ENCODE measurements at places on chromosomes 1 and 21. TPM values are rescaled to one million over a fixed set of nuclear protein-coding genes. Genes with fewer than 3 reads are reported as not detected.
A peak's percentile ranks its signal among the peaks of the same experiment; 100 is the strongest.

GRCh38 chr1:6688757-6689156 is 12.9 kb downstream of the DNAJC11 start:
- no peak for DNase-seq

The GBP7 gene
- polyA plus RNA-seq: not detected

DNA sequence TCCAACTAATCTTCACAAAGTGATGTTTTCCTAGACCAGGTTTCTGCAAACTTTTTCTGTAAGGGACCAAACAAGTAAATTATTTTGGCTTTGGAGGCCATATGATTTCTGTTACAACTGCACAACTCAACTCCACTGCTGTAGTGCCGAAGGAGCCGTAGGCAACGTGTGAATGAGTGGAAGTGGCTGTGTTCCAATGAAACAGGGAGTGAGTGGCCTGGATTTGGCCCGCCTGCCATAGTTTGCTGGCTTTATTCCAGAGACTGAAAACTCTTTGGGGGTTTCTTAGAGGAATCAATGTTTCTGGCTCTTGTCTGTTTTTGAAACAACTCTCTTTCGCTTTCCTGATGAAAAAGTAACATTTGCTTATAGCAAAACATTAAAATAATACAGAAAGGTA is 12.6 kb upstream of the ACTL8 start:
- no peak for DNase-seq

DNA sequence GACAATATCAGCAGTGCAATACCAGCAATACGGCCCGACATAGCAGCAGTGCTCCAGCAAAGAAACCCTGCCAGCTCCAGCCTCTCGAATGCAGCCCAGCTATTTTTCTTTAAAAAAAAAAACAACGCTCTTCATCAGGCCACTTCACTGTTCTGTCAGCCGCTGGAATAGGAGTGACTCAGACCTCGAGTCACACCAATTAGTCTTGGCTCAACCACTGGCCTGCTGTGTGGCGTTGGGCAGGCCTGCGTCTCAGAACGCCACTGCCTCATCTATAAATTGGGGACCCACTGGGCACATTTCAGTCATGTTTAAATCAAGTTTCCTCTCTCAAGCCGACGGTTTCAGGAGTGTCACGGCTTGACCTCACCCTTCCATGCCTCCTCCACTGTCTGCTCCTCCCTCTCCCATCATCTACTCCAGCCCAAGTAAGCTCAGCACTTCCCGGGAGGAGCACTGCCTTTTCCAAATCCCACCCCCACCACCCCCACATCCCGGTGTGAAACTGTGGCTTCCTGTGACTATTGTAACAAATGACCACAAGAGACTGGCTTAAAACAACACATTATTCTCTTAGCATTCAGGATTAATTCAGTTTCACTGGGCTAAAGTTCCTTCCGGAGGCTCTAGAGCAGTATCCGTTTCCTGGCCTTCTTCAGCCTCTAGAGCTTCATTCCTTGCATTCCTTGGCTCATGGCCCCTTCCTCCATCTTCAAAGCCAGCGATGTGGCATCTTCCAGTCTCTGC is 71.9 kb upstream of the EFHD2 start:
- DNase-seq: peak; percentile 28

GRCh38 chr21:33219954-33220353 is 9.8 kb upstream of the IFNAR2 start:
- DNase-seq: peak; percentile 43

DNA sequence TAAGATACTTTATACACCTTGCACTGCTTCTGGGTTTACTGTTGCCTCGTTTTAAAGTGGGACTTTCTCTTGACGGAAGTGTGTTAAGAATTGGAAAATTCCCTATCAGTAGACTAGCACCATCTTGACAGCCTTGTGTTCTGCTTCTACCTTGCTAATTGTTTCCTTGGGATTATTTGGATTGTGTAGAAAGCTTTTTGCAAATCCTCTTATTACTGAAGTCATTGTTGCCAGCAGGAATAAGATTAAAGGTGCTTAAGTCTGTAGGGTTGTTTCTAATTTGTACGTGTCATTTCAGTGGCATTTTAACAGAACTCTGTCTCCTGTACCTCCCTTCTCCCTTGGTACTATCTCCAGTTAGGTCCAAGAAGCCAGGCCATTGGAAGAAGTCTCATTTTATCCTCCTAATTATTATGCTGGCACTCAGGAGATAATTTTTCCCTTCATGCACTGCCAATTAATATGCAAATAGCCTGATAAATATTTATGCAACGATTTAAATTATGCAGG is 107.7 kb downstream of the POU2F1 start:
- DNase-seq: no peak

DNA sequence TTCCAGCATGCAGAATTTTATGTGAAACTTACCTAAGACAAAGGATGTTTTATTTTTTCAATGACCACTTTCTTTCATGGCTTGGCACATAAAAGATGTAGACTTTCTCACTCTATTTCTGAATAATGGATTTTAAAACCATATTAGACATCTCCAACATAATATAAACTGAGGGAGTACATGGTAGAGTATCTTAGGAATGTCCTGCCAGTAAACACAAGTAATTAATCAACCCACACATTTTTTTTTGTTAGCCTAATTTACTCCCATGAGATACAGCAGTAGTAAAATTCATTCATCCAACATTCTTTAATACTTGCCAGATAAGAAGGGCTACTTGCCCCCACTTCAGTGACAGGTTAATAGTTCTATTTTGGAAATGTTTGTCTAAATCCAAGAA is 235.4 kb upstream of the ADAMTS5 start:
- DNase-seq: no peak

The CA6 gene
- not detected for polyA plus RNA-seq

The COL16A1 gene
- not detected for polyA plus RNA-seq

Measured in CD14-positive monocyte (primary cell).